ENCODE measurements at places on chromosomes 7 and 10. TPM values are rescaled to one million over a fixed set of nuclear protein-coding genes. Genes with fewer than 3 reads are reported as not detected.

SUN3 gene
- not detected for polyA plus RNA-seq

DNA sequence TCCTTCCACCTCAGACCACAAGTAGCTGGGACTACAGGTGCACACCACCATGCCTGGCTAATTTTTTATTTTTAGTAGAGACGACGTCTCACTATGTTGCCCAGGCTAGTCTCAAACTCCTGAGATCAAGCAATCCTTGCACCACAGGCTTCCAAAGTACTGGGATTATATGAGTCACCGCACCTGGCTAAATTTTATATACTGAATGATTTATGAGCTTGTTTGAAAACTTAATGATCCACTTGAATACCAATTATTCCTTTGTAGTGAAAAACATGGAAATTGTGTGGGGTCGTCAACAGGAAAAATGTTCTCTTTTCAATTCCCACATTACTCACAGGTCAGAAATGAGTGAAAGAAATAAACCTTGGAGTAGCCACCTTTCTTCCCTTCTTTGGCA is 31.3 kb downstream of the RAPGEF5 start:
- DNase-seq: no peak

DNA sequence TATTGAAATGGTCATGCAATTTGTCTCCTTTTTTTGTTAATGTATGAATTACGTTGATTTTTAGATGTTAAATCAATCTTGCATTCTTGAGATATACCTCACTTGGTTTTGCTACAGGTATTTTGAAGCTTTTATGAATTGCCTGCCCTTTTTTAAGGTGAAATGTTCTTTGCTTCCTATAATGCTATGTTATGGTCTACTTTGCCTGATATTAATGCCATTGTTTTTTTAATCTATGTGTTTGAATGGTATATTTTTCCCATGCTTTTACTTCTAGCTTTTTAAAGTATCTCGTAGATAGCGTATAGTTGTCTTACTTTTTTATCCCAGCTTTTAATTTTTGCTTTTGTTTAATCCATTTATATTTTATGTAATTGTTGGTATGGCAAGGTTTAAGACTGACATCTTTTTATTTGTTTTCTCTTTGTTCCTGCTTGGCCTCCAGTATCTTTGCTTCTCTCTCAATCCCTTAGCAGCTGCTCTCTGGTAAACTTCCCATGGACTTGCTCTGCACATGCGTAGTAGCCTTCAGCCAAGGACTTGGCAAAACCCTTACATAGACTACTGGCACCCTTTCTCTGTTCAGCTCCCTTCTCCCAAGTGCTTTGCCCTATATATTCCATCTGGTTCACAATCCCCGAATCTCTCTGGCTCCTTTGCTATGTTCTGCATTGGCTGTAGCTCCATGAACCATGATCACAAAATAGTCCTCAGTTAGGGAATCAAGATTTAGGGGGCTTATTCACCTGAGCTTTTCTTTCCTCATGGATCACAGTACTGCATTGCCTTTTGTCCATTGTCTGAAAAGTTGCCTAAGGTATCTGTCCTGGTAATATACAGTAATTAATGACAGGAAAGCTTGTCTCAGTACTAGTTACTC is 8.4 kb downstream of the TRIM24 start:
- DNase-seq: no peak

DNA sequence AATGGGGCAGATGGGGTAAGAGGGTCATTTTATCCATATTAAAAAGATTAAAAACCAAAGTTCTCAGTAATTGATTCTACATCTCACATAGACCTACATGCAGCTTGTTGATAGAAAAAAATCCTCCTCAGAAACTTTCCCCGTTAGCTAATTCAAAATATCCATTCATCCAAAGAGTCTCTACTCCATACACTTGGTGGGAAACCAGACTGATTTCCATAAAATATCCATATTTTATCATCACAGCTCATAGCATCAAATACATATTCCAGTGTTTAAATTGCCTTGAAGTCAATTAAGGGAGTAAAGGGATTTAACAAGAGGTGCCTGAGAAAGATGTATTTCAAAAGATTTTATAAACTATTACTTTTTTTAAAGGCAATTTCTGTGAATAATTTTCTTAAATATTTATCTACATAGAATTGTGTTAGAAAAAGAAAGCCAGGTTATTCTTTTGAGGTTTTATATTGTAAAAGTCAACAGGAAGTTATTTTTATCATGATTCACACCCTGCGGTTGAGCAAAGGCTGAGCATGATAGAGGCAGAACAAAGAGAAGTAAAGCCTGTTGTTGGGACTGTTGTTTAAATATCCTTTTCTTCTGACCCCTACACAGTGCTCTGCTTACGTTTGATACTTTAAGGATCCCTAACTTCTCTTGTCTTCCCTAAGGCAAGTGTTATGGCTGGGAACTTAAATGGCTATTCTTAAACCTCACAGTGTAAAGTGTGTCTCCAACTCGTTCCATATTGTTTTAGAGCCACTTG is 266.7 kb downstream of the PRKG1 start:
- peak; percentile 44 for DNase-seq

PDZD7 gene
- polyA plus RNA-seq: not detected

GRCh38 chr7:351681-352480 is 61.9 kb downstream of the FOXL3 start:
- DNase-seq: no peak

- DNase-seq: no peak
Observed at GRCh38 chr7:20193242-20193777, 23.9 kb downstream of the MACC1 start.

DNA sequence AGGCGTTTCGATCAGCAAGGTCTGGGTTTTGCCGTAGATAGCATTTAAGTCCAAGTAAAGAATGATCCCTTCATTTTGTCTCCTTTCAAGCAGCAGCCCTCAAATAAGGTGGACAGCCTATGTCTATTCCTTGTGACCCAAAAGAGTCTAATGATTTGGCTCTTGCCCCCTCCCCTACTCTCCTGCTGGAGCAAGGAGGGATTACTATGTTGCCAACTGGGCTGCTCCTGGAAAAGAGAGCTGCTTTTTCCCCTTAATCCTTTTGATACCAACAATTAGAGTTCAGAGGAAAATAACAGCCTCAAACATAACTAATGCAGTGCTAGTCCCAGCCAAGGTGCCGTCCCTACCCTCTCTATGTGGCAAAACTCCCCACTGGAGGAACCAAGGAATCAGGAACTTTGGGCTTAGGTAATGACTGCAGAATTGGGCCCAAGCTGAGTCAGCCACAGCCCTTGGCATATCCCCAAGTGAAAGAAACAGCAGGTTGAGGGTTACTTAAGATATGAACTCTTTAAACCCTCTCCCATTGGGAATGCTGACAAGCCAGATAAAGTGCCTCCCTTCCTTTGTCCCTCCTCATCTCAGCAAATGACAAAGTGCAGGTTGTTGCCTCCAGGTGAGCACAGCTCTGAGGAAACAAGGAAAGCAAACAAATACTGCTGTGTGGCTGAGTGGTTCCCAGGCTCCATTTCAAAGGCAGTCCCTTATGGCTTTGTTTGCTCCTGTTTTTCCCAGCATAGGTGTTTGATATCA is 643.7 kb downstream of the INHBA start:
- DNase-seq: no peak

GRCh38 chr10:91856637-91857036 is 52.6 kb downstream of the FGFBP3 start:
- DNase-seq: no peak

DNA sequence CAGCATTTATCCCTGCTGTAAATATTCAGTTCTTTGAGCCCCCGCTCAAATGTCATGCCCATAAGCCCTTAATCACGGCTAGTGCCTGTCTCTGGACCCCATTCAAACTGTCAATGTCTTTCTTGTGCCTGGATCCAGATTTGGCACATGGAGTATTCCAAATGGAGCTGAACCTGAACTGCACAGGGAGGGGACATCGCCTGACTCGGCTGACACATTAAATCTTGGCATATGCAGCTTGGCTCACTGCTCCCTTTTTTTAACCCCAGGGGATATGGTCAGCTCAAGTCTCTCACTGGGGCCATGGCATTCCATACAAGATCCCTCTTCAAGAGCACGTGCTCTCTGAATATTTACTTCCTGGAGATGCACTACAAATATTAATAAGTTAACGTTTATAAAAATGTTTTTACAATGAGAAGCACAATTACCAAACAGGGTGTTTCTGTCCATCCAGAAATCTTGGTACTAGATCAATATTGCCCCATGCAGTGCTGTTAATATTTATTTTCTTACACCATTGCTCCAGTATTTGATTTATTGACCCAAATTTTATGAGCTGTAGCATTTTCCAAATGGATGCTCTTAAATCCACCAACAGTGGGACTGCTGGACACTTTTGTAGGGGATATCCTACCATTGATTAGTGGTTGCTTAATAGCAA is 57.4 kb downstream of the FGFR2 start:
- no peak for DNase-seq

GRM3 gene
- not detected for polyA plus RNA-seq

PCGF6 gene
- 9.1 TPM for polyA plus RNA-seq

- no peak for DNase-seq
Observed at GRCh38 chr7:41205600-41205999, 497.3 kb downstream of the INHBA start.

- DNase-seq: no peak
Observed at GRCh38 chr10:112622786-112623185, 175.8 kb downstream of the VTI1A start.

PRKAR1B gene
- 6.1 TPM for polyA plus RNA-seq

GRCh38 chr10:34565934-34566333 is 249.2 kb downstream of the PARD3 start:
- DNase-seq: no peak

DNA sequence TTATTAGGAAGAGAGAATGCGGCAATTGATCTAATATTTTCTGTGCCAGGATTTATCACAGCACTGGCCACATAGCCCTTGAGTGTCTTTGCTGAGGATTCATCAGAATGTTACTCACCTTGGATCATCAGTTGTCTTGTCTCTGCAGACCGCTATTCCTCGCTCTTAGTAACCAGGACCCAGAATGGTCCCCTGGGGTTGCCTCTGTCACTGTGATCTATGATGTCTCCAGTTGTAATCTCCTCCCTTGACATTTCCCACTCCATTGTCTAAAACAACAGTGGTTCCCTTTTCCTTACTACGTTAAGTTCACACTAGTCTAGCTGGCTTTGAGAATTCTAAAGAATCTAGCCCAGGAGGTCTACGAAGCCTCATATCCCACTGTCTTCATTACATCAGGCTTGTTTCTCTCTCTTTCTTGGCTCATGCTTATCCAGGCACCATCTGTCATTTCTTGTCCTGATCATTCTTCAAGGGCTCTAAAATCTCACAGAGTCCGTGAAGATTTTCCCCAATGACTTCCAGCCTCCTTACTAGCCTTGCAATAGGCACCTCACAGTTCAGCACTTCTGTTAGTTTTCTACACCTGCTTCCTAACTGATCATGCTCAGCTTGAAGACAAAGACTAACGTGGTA is 125.8 kb downstream of the CUBN start:
- no peak for DNase-seq

KLHDC10 gene
- polyA plus RNA-seq: 1.7 TPM

- DNase-seq: peak; percentile 26
Observed at GRCh38 chr10:22252224-22252800, 34.5 kb upstream of the EBLN1 start.

- no peak for DNase-seq
Observed at GRCh38 chr10:4053940-4054339, 268.9 kb upstream of the KLF6 start.

DNA sequence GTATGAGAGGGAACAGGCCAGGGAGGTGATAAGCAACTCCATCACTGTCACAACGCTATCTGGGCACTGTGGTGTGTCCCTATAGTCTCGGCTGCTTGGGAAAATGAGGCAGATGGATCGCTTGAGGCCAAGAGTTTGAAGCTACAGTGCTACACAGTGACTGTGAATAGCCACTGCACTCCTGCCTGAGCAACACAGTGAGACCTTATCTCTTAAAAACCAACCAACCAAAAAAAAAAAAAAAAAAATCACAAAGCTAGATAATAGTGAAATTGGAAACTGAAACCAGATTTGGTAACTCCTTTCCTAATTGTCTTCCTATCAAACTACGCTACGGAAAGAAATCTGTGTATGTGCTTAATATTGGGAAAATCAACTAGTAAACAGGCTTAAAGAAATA is 14.1 kb downstream of the MICU1 start:
- no peak for DNase-seq

GRCh38 chr7:92794391-92794790 is 42.0 kb downstream of the CDK6 start:
- no peak for DNase-seq

GTF2IRD2 gene
- polyA plus RNA-seq: 11.2 TPM

DNA sequence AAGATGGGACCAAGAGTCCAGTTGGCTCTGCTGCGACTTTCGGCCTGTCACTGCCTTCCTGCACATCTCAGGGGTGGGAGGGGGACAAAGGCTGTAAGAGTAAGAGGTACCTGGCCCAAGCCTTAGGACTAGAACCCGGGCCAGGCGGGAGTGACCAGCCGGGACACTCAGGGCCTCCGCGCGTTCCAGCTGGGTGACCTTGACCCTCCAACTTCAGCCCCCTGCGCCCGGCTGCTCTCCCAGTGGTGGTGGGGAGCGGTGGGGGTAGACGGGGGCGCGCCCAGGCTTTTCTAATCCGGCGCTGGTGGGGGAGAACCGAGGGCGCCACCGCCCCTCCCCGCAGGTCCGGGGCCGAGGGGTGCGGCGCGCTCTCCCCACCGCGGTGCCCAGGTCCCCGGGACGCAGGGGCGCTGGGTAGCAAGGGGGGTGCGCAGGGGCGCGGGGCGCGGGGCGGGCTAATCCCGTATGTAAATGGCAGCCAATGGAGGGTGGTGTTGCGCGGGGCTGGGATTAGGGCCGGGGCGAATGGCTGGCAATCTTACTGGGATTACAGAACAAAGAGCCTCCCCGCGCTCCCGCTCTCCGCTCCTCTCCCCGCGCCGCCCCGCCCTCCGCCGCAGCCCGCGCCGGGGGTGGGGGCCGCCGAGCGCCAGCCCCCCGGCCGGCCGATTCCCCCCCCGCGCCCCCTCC is at the start of gene GTF2IRD1:
Gene GTF2IRD1 (plus strand): TSS at position 585 of the 690 bp plus-strand sequence. CDS start 54,175 bp downstream, outside the sequence.
- no peak for DNase-seq

CAV2 gene
- polyA plus RNA-seq: not detected

DNA sequence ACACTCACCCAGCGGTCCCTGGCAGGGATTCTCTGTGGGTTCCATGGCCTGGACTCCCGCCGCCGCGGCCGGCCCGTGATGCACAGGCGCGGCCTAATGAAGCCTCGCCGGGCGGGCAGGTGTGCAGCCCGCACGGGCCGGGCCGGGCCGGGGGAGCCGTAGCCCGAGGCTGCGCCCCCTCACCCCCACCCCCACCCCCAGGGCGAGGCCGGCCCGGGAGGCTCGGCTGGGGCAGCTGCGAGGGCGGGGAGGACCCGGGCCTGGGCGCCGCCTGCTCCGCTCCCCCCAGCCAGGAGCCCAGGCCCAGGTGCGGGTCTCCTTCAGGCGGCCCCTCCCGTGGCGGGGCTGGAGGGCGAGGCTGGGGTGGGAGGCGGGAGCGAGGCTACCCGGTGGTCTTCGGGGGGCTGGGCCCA is at the start of gene NOBOX:
Gene NOBOX (minus strand): TSS at position 45 of the 413 bp plus-strand sequence.
- DNase-seq: no peak
